ENCODE measurements at places on chromosomes 2 and 18.

DNA sequence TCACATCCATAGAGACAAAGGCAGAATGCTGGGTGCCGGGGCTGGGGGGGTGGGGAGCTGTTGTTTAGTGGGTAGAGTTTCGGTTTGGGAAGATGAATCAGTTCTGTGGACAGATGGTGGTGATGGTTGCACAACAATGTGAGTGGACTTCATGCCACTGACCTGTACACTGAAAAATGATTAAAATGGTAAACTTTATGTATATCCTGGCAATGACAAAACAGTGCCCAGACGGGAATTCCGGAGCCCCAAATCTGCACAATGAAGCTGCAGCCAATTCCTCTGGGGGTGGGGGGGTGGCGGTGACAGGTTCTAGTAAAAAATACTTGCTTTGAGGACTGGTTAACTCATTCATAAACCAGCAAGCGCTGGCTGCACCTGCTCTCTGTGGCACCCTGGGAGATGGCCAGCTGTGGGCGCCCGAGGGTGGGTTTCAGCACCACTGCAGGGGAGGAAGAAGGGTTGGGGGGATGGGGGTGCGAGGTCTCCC lies 81.8 kb upstream of the HPCAL1 start:
- peak; percentile 43 for DNase-seq

DNA sequence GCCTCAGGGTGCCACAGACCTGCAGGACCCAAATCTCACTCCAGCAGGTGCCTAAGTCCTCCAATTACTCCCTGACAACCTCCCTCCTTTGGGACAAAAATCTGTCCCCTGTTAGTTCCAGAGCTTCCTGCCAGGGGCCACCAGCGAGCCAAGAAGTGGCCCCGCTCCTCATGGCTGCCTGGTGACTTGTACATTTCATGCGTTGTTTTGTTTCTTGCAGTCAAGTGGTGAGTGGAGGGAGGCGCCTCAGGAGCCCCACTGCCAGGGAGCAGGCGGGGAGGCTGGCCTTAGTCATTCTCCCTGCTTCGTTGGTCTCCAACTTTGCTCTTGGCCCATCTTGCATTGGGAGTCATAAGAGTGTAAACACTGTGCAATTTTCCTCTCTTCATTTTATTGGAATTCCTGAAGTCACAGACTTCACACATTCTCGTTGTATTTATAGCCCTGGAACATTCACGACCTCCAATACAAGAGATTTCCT lies 81.3 kb downstream of the KCNF1 start:
- DNase-seq, result no peak

DNA sequence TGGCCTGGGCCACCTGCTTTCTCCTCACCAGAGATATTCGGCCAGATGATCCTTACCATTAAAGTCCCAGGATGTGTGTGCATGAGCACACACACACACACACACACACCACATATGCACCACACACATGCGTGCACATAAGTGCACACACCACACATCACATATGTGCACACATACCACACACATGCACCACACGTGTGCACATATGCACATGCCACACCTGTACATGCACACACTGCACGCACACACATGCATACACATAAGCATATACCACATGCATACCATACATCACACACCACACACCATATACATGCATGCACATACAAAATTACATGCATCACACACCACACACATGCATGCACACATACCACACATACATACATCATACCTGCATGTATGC lies 38.7 kb downstream of the RPL37A start:
- DNase-seq, result no peak

DNA sequence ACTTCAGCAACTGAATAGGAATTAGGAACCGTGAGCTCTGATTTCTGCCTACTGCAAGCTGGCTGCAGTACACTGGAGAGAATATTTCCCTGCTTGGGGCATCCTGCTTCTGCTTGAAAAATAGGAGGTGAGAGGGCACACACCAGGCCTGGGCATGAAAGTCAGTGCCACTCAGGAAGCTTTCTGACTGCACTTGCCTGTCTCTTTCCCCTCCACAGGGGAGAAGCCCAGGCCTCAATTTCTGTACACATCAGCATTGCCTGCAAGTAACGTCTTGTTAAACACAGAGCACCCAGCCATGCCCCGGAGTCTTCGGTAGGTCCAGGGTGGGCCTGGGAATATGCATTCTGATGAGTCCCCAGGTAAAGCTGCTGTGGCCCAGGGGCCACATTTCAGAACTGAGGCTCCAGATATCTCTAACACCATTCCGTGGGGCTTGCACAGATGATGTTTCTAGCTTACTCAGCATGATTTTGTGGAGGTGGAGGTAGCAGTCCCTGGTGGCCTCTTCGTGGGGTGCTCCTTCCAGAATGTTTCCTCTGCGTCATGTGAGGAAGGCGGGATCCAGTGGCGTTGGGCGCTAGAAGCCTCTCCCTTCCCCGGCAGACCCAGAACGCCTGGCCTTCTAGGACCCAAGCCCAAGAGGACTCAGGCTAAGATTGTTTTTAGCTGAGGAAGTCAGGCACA lies 114.1 kb downstream of the ZBTB7C start:
- no peak for DNase-seq

- DNase-seq, result peak; percentile 82
Observed at GRCh38 chr2:129922571-129923264, 56.7 kb upstream of the RAB6C start.

GRCh38 chr2:210481601-210482175 lies 5.1 kb upstream of the LANCL1 start:
- no peak for DNase-seq

DNA sequence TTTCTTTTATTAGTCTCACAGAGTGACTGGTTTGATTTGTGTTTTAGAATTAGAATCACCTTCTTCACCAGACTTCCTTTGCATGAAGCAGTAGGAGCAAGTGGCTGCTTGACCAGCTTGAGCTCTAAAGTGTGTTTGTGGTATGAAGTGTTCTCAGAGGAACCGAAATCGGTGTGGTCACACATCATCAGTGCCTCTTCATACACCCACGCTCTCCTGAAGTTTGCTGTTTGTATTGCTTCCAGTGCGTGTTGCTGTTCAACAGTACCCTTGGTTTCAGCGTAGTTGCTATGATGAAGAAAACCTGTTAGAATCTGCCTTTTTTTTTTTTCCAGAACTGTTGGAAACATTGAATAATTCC lies 77.9 kb downstream of the LIMS1 start:
- no peak for DNase-seq

DNA sequence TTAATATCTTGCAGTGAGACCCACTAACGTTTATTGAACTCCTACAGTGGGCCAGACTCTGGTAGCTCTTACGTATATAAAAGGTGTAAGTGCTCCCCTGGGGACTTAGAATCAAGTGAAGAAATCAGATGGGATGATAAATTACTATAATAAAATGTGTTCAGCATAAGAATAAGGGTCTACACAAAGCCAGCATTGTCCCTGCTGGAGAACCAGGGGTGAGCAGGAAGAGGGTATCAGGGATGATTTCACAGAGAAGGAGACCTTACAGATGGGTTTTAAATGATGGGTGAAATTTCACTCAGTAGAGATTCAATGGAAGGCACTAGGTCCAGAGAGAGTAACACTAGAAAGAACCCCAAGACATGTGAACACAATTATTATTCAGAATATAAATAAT lies 20.7 kb downstream of the NRXN1 start:
- DNase-seq, result peak; percentile 33

- no peak for DNase-seq
Observed at GRCh38 chr2:68992933-68993332, 18.5 kb downstream of the GKN1 start.

DNA sequence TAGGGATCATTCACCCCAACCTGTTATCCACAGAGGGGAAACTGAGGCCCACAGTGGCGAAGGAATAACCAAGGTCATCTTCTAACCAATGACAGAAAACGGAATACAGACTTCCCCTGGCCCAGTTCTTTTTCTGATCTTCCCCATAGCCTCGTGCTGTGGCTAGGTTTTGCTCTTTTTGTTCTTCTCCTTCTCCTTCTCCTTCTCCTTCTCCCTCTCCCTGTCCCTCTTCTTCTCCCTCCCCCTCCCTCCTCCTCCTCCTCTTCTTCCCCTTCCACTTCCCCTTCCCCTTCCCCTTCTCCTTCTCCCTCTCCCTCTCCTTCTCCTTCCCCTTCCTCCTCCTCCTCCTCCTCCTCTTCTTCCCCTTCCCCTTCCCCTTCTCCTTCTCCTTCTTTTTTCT lies 12.9 kb upstream of the TWIST2 start:
- no peak for DNase-seq

- DNase-seq, result no peak
Observed at GRCh38 chr2:235406430-235406829, 87.4 kb upstream of the AGAP1 start.

- DNase-seq, result no peak
Observed at GRCh38 chr2:30321466-30321865, 90.1 kb downstream of the LBH start.

GRCh38 chr18:61975526-61976326 lies 82.9 kb upstream of the RNF152 start:
- DNase-seq, result no peak

DNA sequence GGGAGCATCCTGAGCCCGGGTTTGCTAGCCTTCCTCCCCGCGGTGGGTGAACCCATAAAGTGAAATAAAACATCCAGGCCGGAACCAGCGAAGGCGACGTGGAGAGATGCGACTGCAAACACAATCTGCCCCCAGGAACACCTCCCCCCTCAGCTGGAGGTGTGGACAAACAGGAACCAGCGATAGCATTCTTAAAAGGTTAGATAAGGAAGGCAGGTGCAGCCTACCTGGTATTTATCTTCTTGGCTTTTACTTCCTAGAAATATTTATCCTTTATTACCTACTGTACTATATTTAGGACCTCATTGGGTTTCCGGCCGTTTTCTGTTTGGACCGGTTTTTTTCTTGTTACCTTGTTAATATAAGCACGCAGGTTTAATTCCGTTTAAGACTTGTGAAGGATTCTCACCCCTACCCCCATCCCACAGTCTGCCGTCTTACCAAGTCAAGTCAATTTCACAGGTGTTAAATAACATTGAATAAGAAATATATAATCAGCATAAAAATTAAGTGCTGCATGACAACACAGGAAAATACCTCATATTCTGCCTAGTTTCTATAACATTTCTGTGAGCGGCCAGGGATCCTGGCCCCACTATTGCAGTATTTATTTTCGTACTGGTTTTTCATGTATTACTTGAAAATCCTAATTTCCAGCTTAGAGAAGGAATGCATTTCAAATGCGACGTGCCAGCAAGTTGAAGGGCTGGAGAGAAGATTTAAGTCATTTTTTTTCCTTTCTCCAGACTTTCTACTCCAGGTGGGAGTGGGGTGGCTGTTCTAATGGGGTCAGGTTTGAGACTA lies 224.0 kb upstream of the ID2 start:
- DNase-seq, result peak; percentile 60

- DNase-seq, result no peak
Observed at GRCh38 chr18:67464499-67464898, 52.0 kb downstream of the DSEL start.

GRCh38 chr18:8513249-8513648 lies 96.0 kb upstream of the RAB12 start:
- DNase-seq, result no peak

GRCh38 chr2:8352296-8352695 lies 329.6 kb upstream of the ID2 start:
- no peak for DNase-seq

DNA sequence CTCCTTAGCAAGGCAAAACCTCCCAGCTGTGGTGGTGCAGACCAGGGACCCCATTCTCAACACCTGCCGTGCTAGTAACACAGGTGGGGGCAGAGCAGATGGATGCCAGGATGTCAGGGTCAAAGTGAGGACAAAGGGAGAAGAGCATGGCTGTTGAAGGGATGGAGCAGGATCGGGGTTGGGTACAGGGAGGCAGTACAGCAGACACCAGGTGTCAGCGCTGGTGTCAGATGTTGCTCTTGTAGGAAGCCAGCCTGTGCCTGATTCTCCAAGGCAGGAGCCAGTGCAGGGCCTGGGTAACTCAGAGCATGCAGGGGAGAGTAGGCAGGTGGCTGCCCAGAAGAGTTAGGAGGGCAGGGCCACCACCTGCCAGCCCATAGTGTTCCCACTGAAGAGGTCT lies 222.1 kb upstream of the SPRED2 start:
- no peak for DNase-seq

GRCh38 chr2:208192611-208193236 lies 2.9 kb upstream of the C2orf80 start:
- no peak for DNase-seq

GRCh38 chr2:15982285-15983044 lies 42.1 kb downstream of the MYCN start:
- no peak for DNase-seq

Data from NCI-H526 (cell line).